A549 treated with CORT108297 at 1 μM for 4 hours (cell line): ENCODE measurements at places on chromosomes 4 and X. TPM values are rescaled to one million over a fixed set of nuclear protein-coding genes. Genes with fewer than 3 reads are reported as not detected.

The CHRDL1 gene
- 0.01 to 0.06 TPM in 2 of 5 replicates, not detected in the others for total RNA-seq

The CXCL5 gene
- 41.0 to 54.6 TPM (median 48.6 TPM) in 5 replicates for total RNA-seq

The SLC6A14 gene
- total RNA-seq = not detected in 5 replicates

The ZNF141 gene
- 2.0 to 2.9 TPM (median 2.7 TPM) in 5 replicates for total RNA-seq

The KLHL8 gene
- total RNA-seq = 3.9 to 6.0 TPM (median 4.8 TPM) in 5 replicates

The HMX1 gene
- total RNA-seq = 0.10 to 0.21 TPM (median 0.13 TPM) in 4 of 5 replicates, not detected in the other

The GPR82 gene
- total RNA-seq = not detected in 5 replicates

The TKTL2 gene
- total RNA-seq = not detected in 5 replicates

The TBC1D8B gene
- 1.2 to 1.6 TPM (median 1.3 TPM) in 5 replicates for total RNA-seq

The GPC3 gene
- 0.18 TPM in 1 of 5 replicates, not detected in the others for total RNA-seq

The FAM9C gene
- total RNA-seq = not detected in 5 replicates

The DDX3X gene
- 142 to 295 TPM (median 206 TPM) in 5 replicates for total RNA-seq

The XK gene
- 0.32 to 0.47 TPM (median 0.36 TPM) in 5 replicates for total RNA-seq

The ZNF827 gene
- 2.7 to 3.8 TPM (median 3.5 TPM) in 5 replicates for total RNA-seq

The NR3C2 gene
- 0.01 TPM in 1 of 5 replicates, not detected in the others for total RNA-seq

The EDNRA gene
- 0.20 to 0.47 TPM (median 0.35 TPM) in 5 replicates for total RNA-seq

The KCNIP4 gene
- total RNA-seq = not detected in 5 replicates

The CCNB3 gene
- total RNA-seq = 0.41 to 1.3 TPM (median 0.44 TPM) in 5 replicates

The UPF3B gene
- 18.7 to 26.8 TPM (median 19.9 TPM) in 5 replicates for total RNA-seq

The FAM184B gene
- total RNA-seq = 0.01 to 0.06 TPM (median 0.05 TPM) in 5 replicates

The LYAR gene
- 26.5 to 36.7 TPM (median 27.4 TPM) in 5 replicates for total RNA-seq

The BMP2K gene
- 9.2 to 11.9 TPM (median 11.4 TPM) in 5 replicates for total RNA-seq

The CENPVL1 gene
- not detected in 5 replicates for total RNA-seq

The COL4A5 gene
- 11.4 to 14.9 TPM (median 13.4 TPM) in 5 replicates for total RNA-seq

The AKAP14 gene
- total RNA-seq = not detected in 5 replicates

The RRH gene
- 0.06 to 0.22 TPM in 2 of 5 replicates, not detected in the others for total RNA-seq

The CXCR3 gene
- 0.05 to 0.16 TPM in 2 of 5 replicates, not detected in the others for total RNA-seq

The IRS4 gene
- 0.02 TPM in 1 of 5 replicates, not detected in the others for total RNA-seq

The SLC4A4 gene
- total RNA-seq = 1.3 to 2.5 TPM (median 1.9 TPM) in 5 replicates

The UGT2A2 gene
- not detected in 5 replicates for total RNA-seq

The IL15 gene
- total RNA-seq = 10.1 to 14.3 TPM (median 12.0 TPM) in 5 replicates

The CFP gene
- 0.37 to 0.84 TPM (median 0.42 TPM) in 5 replicates for total RNA-seq

The TMEM154 gene
- total RNA-seq = 0.07 to 0.17 TPM (median 0.12 TPM) in 5 replicates

The DIAPH2 gene
- total RNA-seq = 3.5 to 5.3 TPM (median 4.0 TPM) in 5 replicates

The ADAM29 gene
- total RNA-seq = not detected in 5 replicates

The ADRA2C gene
- 5.9 to 11.6 TPM (median 11.3 TPM) in 5 replicates for total RNA-seq

The C4orf46 gene
- total RNA-seq = 6.5 to 9.3 TPM (median 8.3 TPM) in 5 replicates

The F8A1 gene
- 55.5 to 100 TPM (median 93.0 TPM) in 5 replicates for total RNA-seq

The FHIP1A gene
- 0.07 to 0.28 TPM (median 0.12 TPM) in 5 replicates for total RNA-seq

The HERC5 gene
- total RNA-seq = 3.6 to 4.7 TPM (median 4.3 TPM) in 5 replicates
